ENCODE measurements at places on chromosomes 4 and X.

DNA sequence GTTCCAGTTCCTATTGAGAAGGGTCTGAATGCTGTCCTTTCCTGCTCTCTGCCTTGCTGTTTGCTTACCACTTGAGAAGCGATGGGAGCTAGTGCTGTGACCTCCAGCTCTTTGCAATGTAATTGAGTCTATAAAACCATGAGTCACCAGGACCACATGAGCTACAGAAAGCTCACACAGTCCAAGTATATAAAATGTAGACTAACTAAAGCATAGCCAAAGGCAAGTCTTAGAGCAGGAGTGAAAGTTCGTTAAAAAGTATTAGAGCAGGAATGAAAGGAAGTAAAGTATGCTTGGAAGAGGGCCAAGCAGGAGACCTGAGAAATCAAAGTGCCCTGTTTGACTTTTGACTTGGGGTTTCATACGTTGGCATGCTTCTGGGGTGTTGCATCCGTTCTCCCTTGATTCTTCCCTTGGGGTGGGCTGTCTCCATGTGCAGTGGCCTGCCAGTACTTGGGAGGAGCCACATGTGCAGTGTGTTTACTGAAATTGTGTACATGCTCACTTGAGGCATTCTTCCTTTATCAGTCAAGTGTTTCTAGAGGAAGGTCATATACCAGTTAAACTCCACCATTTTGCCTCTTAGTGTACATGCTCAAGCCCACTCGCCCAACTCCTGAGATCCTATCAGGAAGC is 71.3 kb upstream of the KIT start:
- DNase-seq = peak; percentile 93

- DNase-seq = no peak
Observed at GRCh38 chr4:5217421-5217820, 166.1 kb downstream of the STK32B start.

DNA sequence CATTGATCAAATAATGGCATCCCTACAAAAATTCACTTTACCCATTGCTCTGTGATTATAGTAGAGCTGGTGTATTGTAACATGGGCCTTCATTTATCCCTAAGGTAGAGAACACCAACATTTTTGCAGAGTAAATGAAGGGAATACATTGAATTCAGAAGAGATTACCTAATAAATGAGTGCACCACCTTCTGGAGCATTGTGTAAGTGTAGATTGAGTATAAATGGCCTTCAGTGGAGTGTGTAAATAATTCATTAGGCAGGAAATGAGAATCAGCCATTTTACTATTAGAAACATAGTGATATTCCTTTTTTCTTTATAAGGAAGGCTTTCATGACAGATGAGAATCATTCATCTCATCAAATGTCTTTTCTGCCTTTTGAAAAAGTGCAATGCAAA is 155.8 kb downstream of the FAM47B start:
- peak; percentile 25 for DNase-seq

- DNase-seq = peak; percentile 36
Observed at GRCh38 chr4:88211473-88212252, 53.2 kb upstream of the ABCG2 start.
